ENCODE measurements at places on chromosomes 2 and 18. TPM values are rescaled to one million over a fixed set of nuclear protein-coding genes. Genes with fewer than 3 reads are reported as not detected.
A peak's percentile ranks its signal among the peaks of the same experiment; 100 is the strongest.

GRCh38 chr2:219976871-219977270, 349.4 kb downstream of the SLC4A3 start:
- DNase-seq = no peak
- H3K27me3 ChIP-seq = peaks cover 8% of the 10 kb centered on the region
- H3K4me3 ChIP-seq = no peak overlapping the region
- H3K27ac ChIP-seq = no peak overlapping the region

- DNase-seq = no peak
- no peak overlapping the region for H3K4me3 ChIP-seq
- no peaks in the 10 kb centered on the region for H3K4me1 ChIP-seq
These were observed 32.3 kb downstream of the PLB1 start for GRCh38 chr2:28528206-28528605.

- DNase-seq = no peak
- no peak overlapping the region for H3K27ac ChIP-seq
- no peaks in the 10 kb centered on the region for H3K36me3 ChIP-seq
- peaks cover 9% of the 10 kb centered on the region for H3K4me1 ChIP-seq
These were observed 8.8 kb upstream of the ADI1 start for GRCh38 chr2:3527886-3528785.

DNA sequence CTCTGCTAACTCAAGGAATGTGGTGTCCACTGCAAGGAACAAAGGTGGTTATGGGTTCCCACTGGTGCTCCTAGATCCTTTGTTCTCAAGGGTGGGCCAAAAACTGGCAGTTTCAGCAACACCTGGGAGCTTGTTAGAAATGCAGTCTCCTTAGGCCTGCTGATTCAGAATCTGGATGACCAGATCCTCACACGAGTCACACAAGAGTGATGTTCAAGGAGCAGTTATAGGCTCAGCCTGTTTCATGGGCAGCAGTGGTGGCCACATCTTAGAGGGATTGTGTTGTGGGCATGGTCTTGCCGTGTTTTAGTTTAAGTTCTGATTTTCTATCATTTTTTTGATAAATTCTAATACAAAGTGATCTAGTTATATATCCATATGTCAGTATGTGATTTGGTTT, 28.7 kb upstream of the MGAT5 start:
- peaks cover 7% of the 10 kb centered on the region for H3K36me3 ChIP-seq
- no peaks in the 10 kb centered on the region for H3K27me3 ChIP-seq
- H3K4me3 ChIP-seq = peak overlapping the region; percentile 7
- peak overlapping the region; percentile 43 for H3K27ac ChIP-seq
- no peak for DNase-seq

The SPHKAP gene
- total RNA-seq = not detected

Data from T-helper 17 cell (primary cell).